ENCODE measurements at places on chromosomes 11 and 22.

DNA sequence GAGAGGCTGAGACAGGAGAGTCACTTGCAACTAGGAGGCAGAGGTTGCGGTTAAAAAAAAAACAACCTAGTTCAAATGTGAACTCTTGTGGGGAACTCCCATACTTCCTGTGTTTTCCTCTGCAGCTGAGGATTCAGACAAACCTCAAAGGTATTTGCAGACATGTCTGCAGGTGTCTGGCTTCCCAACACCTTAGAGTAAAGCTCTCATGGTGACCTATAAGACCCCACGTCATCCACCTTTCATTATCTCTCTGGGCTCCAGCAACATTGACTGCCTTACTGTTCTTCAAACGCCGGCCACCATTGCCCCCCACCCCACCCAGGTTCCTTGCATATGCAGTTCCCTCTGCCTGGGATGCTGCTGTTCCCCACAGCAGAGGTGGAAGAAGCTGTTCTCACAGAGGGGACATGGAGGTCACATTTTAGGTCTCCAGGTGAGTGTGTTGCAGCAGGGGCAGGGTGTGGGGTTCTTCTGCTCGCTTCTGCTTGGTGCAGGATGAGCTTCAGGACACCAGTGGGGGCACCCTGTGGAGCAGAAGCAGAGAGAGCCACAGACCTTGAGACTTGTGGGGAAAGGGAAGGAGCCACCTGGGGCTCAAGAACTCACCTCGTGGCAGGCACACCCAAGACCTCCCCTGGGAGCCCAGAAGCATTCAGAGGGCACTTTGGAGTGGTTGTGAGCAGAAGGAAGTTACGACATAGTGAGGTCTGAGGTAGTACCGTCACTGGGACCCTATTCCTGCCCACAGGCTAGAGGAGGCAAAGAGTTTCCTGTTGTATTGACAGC lies 203.2 kb downstream of the CSNK2A3 start:
- H3K27me3 ChIP-seq = no peaks in the 10 kb centered on the region
- H3K27ac ChIP-seq = no peak overlapping the region
- no peak for DNase-seq
- H3K4me3 ChIP-seq = no peak overlapping the region

GRCh38 chr11:94968334-94968958 lies 4.9 kb downstream of the CWC15 start:
- DNase-seq = peak; percentile 48
- peaks cover 3% of the 10 kb centered on the region for H3K4me1 ChIP-seq
- H3K27ac ChIP-seq = no peak overlapping the region
- no peaks in the 10 kb centered on the region for H3K27me3 ChIP-seq
- H3K36me3 ChIP-seq = peaks cover 48% of the 10 kb centered on the region

DNA sequence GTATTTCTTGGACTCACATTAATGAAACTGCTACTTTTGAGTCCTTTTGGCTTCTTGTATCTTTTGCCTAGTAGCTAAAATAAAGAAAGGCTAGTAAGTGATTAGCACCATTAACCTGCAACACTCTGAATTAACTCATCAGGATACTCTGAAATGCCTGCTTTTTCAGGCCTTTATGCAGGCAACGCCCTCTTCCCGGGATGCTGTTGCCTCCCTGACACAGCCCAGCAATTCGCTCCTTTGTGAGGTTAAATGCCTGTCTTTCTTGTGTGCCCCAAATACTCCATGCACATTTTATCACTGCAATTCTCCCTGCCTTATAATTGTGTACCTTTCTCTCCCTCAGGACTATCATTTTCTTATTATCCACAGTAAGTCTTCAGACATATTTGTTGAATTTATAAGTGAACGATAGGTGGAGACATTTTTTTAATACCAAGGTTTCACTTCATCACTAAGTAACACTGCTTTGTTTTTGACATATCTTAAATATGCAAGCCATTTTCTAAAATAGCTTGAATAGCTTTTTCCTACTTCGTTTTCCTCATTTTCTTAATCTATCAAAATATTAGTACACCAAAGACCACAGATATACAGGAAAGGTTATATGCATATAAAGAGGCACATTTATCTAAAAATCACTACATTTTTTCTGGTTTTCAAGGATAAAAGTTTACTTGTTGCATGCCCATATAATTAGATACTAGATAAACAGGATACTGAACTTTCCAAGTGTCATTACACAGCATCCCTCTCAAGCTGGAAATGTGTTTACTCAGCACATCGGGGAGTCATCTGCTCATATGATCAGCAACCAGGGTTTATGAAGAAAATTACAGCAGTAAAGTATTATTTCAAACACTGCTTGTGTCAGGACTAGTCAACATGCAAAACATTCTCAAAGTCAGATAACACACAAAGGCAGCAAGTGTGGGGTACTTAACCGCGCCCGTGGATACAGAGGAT lies 48.5 kb upstream of the DDI1 start:
- H3K4me3 ChIP-seq = no peak overlapping the region
- DNase-seq = peak; percentile 25
- H3K36me3 ChIP-seq = no peaks in the 10 kb centered on the region
- no peaks in the 10 kb centered on the region for H3K27me3 ChIP-seq
- H3K27ac ChIP-seq = no peak overlapping the region
- H3K4me1 ChIP-seq = peaks cover 4% of the 10 kb centered on the region

- H3K4me1 ChIP-seq = no peaks in the 10 kb centered on the region
- no peak overlapping the region for H3K27ac ChIP-seq
- no peaks in the 10 kb centered on the region for H3K36me3 ChIP-seq
- no peak for DNase-seq
- H3K4me3 ChIP-seq = no peak overlapping the region
- no peaks in the 10 kb centered on the region for H3K27me3 ChIP-seq
Observed at GRCh38 chr11:23272095-23272494, 411.8 kb upstream of the CCDC179 start.

DNA sequence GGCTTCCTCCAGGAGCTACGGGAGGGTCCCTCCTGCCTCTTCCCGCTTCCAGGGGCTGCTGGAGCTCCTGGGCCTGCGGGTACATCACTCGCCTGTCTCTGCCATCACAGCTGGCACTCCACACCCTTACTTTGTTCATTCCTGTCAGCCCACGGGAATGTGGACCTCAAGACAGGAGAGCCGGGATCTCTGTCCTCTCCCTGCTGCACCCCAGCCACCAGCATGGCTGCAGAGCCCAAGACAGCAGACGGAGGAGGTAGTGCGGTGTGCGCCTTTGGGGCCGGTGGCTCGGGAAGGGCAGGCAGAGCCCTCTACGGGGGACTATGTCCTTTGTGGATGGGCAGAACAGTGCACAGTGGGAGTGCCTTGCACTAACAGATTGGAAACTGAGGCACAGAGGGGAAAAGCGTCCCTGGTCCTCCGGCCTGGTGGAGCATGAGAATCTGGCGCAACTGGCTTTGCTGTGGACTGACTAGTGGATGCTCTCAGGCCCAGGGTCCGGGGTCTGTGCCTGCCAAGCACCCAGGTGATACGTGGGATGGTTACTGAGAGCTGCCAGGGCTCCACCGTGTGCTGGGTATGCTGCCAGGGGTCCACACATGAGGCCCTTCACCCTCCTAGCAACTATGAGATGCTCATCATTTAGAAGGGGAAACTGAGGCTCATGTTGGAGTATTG lies 47.3 kb downstream of the IGF2 start:
- H3K36me3 ChIP-seq = no peaks in the 10 kb centered on the region
- no peak for DNase-seq
- H3K4me3 ChIP-seq = no peak overlapping the region
- no peaks in the 10 kb centered on the region for H3K4me1 ChIP-seq

- H3K36me3 ChIP-seq = no peaks in the 10 kb centered on the region
- DNase-seq = no peak
- no peak overlapping the region for H3K4me3 ChIP-seq
- H3K27me3 ChIP-seq = no peaks in the 10 kb centered on the region
Observed at GRCh38 chr11:30326906-30327305, 4.0 kb downstream of the ARL14EP start.

DNA sequence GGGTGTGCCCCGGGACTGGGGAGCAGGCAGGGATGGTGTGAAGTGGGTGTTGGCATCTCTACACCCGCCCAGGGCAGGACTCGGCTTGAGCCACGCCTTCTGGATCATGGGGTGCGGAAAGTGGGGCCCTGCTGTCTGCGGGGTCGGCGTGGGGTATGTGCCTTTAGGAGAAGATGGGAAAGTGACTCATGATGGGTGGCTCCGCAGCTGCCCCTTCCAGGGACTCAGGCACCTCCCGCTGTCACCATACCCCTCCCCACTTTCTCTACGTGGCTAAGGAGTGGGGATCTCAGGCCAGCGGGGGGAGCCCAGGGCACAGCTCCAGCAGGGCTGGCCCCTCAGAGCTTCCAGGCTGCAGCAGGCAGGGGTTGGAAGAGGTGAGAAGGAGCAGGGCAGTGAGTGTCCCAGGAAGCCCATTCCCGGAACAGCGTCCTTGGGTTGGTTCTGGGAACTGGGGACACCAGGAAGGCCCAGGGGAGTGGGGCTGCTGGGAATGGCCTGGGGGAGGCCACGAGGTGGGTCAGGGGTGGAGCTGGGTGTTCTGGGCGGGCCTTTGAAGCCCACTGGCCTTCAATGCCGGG lies 102.9 kb upstream of the FGF3 start:
- H3K36me3 ChIP-seq = no peaks in the 10 kb centered on the region
- H3K4me3 ChIP-seq = no peak overlapping the region
- DNase-seq = peak; percentile 14

DNA sequence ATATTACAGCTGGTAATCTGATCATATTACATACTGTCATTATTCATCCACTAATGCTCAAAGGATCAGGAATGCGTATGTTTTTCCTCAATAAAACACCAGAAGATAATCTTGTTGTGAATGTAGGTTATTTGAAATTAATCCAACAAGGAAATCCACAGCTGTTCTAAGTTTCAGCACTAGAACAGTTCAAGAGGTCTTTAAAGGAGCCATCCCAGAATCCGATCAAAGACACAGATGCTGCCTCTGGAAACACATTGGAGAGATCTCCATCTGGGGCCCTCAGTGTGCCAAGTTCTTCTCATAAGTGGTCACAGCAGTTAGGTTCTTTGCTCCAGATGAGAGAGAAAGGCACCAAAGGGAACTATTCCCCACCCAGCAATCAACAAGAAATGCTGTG lies 1955.1 kb upstream of the RAG2 start:
- H3K4me3 ChIP-seq = no peak overlapping the region
- DNase-seq = peak; percentile 19
- H3K36me3 ChIP-seq = no peaks in the 10 kb centered on the region
- no peak overlapping the region for H3K27ac ChIP-seq

DNA sequence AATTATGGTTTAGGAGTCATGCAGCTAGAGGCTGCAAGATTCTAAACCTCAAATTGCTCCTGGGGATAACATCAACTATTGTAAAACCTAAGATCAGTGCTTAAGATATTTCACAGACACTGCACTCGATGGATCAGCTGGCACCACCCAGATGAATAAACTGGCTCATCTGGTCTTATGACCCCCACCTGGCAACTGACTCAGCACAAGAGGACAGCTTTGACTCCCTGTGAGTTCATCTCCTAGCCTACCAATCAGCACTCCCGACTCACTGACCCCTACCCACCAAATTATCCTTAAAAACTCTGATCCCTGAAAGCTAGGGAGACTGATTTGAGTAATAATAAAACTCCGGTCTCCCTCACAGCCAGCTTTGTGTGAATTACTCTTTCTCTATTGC lies 782 bp upstream of the TTC12 start:
- no peak for DNase-seq
- H3K27ac ChIP-seq = no peak overlapping the region
- H3K36me3 ChIP-seq = peaks cover 5% of the 10 kb centered on the region
- H3K4me1 ChIP-seq = peaks cover 9% of the 10 kb centered on the region
- no peak overlapping the region for H3K4me3 ChIP-seq

- no peaks in the 10 kb centered on the region for H3K4me1 ChIP-seq
- H3K27me3 ChIP-seq = peaks cover 5% of the 10 kb centered on the region
- H3K36me3 ChIP-seq = no peaks in the 10 kb centered on the region
- no peak overlapping the region for H3K27ac ChIP-seq
- no peak for DNase-seq
- H3K4me3 ChIP-seq = no peak overlapping the region
Observed at GRCh38 chr22:43905681-43906080, 13.9 kb upstream of the PNPLA5 start.

- no peak for DNase-seq
- H3K27me3 ChIP-seq = no peaks in the 10 kb centered on the region
- no peak overlapping the region for H3K4me3 ChIP-seq
- no peak overlapping the region for H3K27ac ChIP-seq
Observed at GRCh38 chr11:17906436-17906835, 106.4 kb downstream of the SERGEF start.

DNA sequence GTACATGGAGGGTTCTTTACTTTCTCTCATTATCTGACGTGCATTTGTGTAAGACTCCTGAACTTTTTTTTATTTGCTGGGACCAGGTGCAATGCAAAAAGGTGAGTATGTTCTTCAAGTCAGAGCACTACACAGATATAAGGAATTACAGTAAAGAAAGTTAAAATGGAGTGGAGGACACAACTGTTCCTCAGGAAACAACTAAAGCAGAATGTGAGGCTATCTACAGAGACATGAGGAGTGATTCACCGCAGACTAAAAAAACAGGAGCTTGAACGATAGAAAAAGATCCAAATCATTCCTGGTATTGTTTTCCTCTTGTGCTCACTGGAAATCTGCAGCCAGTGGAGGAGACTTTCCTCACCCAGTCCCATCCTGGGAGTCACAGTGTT lies 106.2 kb downstream of the ABTB2 start:
- no peaks in the 10 kb centered on the region for H3K27me3 ChIP-seq
- H3K4me3 ChIP-seq = no peak overlapping the region
- peak overlapping the region; percentile 48 for H3K27ac ChIP-seq
- no peak for DNase-seq
- no peaks in the 10 kb centered on the region for H3K36me3 ChIP-seq

GRCh38 chr22:39170825-39171622 lies 18.5 kb upstream of the CBX7 start:
- H3K4me3 ChIP-seq = no peak overlapping the region
- no peaks in the 10 kb centered on the region for H3K27me3 ChIP-seq
- no peak overlapping the region for H3K27ac ChIP-seq
- H3K36me3 ChIP-seq = no peaks in the 10 kb centered on the region

- no peak overlapping the region for H3K4me3 ChIP-seq
- DNase-seq = peak; percentile 93
- H3K27ac ChIP-seq = no peak overlapping the region
- H3K36me3 ChIP-seq = no peaks in the 10 kb centered on the region
- peaks cover 2% of the 10 kb centered on the region for H3K4me1 ChIP-seq
Observed at GRCh38 chr11:28476049-28476448, 367.9 kb downstream of the METTL15 start.

GRCh38 chr11:67040147-67040546 lies 16.5 kb upstream of the RHOD start:
- H3K36me3 ChIP-seq = no peaks in the 10 kb centered on the region
- no peaks in the 10 kb centered on the region for H3K27me3 ChIP-seq
- DNase-seq = no peak
- H3K27ac ChIP-seq = no peak overlapping the region
- H3K4me1 ChIP-seq = no peaks in the 10 kb centered on the region
- no peak overlapping the region for H3K4me3 ChIP-seq

GRCh38 chr11:30724274-30724673 lies 138.1 kb upstream of the MPPED2 start:
- no peak overlapping the region for H3K4me3 ChIP-seq
- no peaks in the 10 kb centered on the region for H3K36me3 ChIP-seq
- H3K27me3 ChIP-seq = no peaks in the 10 kb centered on the region
- H3K4me1 ChIP-seq = no peaks in the 10 kb centered on the region

GRCh38 chr22:24727218-24727851 lies 47.2 kb downstream of the PIWIL3 start:
- no peak overlapping the region for H3K27ac ChIP-seq
- no peaks in the 10 kb centered on the region for H3K36me3 ChIP-seq
- no peak overlapping the region for H3K4me3 ChIP-seq
- peaks cover 14% of the 10 kb centered on the region for H3K4me1 ChIP-seq

Data from lung (tissue), 17 donors.